H1 (cell line): ENCODE measurements at places on chromosomes 4 and X.

DNA sequence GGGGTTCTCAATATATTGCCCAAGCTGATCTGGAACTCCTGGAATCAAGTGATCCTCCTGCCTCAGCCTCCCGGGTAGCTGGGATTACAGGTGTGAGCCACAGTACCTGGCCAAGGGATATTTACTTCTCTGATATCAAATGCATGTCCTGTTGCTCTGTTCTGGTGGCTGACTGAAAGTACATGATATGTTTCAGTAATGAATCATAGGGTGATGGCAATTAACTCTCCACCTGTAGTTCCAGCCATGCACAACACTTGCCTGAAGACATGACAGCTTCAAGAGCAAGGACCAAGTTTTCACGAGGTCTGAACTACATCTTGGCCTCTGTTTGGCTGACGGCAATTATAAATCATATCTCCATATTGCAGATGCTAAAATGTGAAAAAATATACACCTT, 9.1 kb downstream of the ZCCHC4 start:
- DNase-seq: no peak

DNA sequence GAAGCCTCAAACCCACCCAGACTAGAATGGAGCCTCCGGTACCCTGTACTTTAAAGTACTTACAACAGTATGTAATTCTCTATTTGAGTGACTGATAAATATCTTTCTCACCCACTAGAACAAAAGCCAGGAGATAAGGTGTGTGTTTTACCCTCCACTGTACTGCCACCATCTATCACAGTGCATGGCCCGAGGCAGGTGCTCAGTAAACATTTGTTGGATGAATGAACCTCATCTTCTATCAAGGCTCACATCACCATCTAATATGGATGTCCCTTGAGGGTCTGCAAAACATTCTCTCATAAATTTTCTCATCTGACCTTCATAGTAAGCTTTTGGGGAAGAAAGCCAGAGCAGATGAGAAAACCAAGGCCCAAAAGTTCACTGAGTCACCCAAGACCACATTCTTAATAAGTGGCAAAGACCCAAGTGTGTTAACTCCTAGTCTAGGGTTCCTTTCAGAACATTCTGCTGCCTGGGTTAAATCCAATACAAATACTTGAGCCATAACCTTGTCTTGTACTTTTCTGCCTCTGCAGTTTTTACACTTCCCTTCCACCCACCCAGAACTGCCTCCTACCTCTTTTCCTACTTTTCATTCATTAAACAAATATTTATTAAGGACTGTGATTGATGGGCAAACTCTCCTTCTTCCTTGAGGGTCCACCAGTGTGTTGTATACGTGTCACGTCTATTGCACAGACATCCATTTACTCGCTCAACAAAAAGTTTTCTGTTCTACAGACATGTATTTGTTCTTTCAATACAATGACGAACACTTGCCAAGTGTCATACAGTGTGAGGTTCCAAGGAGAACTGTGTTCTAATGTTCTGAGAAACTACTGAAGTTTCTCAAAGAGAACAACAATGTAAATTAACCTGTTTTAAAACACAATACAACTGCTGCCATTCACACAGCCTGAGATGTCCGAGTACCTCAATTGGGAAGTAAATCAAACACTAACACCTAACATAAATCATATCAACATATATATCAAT, 35.7 kb downstream of the APBB2 start:
- DNase-seq: no peak

DNA sequence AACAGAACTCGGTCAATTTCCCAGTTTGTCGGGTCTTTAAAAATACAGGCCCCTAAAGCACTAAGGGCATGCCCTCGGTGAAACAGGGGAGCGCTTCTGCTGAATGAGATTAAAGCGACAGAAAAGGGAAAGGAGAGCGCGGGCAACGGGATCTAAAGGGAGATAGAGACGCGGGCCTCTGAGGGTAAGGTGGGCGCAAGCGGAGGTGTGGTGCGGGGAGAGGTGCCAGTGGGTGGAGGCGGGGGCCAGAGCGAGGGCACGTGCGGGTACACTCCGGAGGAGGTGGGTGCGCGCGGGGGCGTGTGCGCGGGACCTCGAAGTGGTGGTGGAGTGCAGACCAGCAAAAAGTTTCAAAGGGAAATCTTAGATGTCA, 787 bp upstream of the TET2 start:
- no peak for DNase-seq

DNA sequence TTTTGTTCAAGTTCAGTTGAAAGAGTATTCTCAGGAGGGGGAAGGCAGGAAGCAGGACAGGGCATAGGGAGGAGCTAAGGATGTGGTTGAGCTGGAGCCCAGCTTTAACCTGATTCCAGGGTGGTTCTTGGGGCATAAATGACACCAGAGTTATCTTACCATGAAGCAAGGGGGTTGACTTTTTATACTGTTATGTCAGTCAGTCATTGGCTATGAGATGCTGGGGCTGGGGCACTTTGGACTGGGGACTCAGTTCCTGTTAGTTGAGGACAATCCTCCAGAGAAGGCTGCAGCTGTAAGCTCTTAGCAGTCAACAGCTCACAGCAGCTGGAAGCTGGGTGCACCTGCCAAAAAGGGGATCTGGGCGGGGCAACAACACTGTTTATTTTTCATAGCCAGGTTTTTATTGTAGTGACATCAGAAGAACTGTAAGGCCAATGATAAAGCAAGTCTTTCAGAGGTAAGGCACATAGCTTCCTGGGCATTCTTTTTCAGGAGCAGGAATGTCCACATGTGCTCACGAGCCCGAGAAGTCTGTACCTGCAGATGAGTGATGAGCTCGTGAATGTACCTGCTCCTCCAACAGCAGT, 78.5 kb downstream of the MID1IP1 start:
- no peak for DNase-seq

- DNase-seq: no peak
Observed at GRCh38 chr4:28449085-28449484, 1588.4 kb downstream of the STIM2 start.
